ENCODE measurements at places on chromosomes 2 and 18. TPM values are rescaled to one million over a fixed set of nuclear protein-coding genes. Genes with fewer than 3 reads are reported as not detected.

Gene IL36A
- total RNA-seq = not detected

GRCh38 chr2:172100080-172100934 lies 2.4 kb downstream of the DLX2 start:
- no peak for DNase-seq

GRCh38 chr2:200450288-200450687 lies 59.6 kb downstream of the KCTD18 start:
- no peak for DNase-seq

Gene SF3B1
- 252 TPM for total RNA-seq

Gene DYNAP
- total RNA-seq = not detected

DNA sequence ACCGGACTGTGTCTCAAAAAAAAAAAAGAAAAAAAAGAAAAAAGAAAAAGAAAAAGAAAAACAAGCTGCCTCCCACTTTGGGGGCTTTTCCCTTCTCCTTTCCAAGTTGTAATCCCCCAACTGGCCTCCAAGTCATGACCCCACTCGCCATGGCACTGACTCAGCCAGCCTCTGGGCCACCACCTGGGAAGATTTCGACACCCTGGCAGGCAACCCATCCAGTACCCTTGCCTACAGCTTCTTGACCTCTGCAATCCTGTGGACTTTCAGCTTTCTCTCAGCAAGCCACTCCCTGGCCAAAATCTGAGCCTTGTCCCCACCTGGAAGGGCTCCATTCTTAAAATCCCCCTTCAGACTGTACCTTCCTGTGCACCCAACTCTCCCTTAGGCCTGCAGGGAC lies 22.3 kb upstream of the FOSL2 start:
- DNase-seq = no peak

Gene RAX
- not detected for total RNA-seq

DNA sequence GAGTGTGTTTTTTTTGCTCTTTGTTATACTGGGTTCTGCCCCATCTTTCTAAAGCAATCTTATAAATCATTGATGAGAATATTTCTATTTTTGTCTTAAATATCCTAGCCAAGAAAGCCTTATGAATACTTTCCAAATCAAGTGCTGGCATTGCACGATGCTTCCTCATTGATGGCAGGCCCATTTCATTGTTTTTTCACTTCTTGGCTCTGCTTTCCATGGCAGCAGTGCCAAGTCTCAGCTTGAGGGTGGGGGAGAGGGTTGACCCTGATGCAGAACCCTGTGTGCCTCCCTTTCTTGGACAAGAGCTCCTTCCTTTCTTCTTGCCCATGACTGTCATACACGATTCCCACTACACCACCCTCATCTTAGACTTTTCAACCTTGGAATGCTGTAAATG lies 16.7 kb upstream of the CELF4 start:
- no peak for DNase-seq

DNA sequence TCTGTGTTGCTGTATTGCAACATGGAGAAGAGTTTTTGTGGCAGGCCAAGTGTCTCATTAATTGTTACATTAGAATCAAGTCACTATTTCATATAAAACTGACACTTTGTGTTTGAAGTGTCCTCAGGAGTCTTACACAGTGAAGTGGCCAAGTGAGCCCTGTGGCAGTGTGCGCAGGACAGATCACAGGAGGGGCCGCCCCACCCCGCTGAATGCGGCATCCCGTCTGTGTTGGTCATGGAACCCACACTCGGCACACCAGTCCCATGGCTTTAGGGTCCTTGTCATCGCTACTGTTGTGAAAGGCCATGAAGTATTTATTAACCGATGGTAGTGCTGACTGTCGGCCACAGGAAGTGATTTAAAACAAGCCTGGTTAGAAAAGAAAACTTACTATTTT lies 144.7 kb upstream of the NFATC1 start:
- no peak for DNase-seq

Gene GKN1
- total RNA-seq = not detected

Gene DSG4
- not detected for total RNA-seq

GRCh38 chr2:134445116-134445515 lies 191.2 kb downstream of the MGAT5 start:
- DNase-seq = no peak

GRCh38 chr2:233124421-233125080 lies 64.4 kb downstream of the INPP5D start:
- DNase-seq = peak; percentile 64

Gene ALLC
- total RNA-seq = not detected

DNA sequence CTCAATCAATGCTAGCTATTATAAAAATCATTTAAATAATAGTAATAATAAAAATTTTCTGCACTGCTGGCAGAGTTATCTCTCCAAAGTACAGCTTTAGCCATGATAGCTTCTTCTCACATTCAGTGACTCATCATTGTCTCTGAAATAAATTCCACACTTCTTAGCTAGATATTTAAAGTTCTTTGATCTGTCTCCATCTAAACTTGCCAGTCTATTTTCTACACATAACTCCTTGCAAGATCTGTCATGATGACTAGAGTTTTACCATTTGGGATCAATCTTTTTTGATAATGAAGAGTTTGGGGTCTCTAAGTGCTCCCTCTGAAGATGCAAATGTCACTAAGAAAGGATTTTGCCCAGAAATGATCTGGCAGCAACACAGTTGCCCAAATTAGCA lies 155.4 kb upstream of the LHCGR start:
- DNase-seq = no peak

Gene VAMP8
- 235 TPM for total RNA-seq

DNA sequence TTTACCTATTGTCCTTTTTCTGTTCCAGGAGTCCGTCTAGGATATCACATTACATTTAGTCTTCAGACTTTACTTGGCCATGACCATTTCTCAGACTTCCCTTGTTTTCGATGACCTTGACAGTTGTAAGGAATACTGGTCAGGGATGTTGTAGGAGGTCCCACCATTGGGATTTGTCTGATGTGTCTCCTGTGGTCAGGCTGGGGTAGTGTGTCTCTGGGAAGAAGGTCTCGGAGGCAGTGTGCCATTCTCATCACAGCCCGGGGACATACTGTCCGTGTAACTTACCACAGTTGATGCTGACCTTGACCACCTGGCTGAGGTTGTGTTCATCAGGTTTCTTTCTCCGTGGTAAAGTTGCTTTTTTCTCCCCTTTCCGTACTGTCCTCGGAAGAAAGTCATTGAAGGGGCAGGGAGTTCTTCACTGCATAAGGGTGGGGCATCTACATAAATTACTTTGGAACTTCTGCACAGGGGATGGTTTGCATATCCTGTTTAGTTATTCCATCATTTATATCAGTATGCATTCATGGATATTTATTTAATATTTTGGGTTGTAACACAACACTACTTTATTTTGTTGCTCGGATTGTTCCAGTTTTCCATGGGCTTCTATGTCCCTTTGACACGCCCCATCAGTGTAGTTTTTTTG lies 41.2 kb downstream of the ZNF532 start:
- no peak for DNase-seq

DNA sequence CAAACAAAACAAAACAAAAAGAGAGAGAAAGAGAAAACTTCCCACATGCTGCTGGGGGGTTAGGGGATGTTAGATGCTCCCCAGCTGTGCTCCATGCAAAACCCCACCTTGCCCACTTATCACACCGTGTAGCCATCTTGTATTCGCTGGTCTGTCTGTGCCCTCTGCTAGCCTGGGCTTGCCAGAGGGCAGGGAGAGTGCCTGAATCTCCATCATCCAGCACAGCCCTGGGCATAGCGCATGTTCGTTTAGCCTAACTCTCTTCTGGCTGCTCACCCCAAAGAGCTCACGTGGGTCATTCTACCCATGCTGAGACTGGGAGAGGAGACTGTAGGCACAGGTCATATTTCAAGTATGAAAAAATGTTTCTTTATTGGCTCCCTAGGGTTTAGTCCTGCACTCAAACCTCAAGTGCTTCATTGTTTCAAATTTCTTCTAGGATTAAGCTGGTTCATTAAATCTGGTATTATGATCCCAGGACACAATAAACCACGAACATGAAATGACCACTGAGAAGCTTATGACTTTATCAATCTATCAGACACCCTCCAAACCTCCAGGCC lies 100.5 kb downstream of the KCNF1 start:
- no peak for DNase-seq

GRCh38 chr18:49561289-49562193 lies at the start of gene LIPG:
Gene LIPG, plus strand, starts transcription at chr18:49562057. Its CDS starts 252 bp downstream, at chr18:49562309.
- peak; percentile 69 for DNase-seq

Gene RGPD4
- total RNA-seq = 0.23 TPM

- no peak for DNase-seq
Observed at GRCh38 chr2:36360834-36361233, 5.3 kb downstream of the CRIM1 start.

Gene DUSP2
- 4.4 TPM for total RNA-seq

- no peak for DNase-seq
Observed at GRCh38 chr2:26002632-26003310, 20.5 kb upstream of the KIF3C start.

DNA sequence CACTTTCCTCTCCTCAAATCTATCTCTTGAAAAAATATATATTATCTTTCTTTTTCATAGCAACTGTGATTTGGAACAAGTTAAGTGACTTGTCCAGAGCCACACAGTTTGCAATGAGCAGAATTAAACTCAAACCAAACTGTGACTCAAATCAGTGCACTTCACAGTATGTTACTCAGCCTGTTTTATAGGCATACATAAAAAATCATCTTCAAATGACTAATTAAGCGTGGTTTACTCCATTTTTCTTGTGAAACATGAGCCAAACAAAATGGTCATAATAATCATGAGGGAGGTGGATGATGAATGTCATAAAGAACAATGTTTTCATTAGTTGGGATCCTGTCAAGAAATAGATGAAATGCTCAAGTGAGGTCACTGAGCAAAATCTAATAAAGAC lies 6.1 kb upstream of the CCDC178 start:
- no peak for DNase-seq

GRCh38 chr18:7844418-7844817 lies 277.3 kb downstream of the PTPRM start:
- no peak for DNase-seq

DNA sequence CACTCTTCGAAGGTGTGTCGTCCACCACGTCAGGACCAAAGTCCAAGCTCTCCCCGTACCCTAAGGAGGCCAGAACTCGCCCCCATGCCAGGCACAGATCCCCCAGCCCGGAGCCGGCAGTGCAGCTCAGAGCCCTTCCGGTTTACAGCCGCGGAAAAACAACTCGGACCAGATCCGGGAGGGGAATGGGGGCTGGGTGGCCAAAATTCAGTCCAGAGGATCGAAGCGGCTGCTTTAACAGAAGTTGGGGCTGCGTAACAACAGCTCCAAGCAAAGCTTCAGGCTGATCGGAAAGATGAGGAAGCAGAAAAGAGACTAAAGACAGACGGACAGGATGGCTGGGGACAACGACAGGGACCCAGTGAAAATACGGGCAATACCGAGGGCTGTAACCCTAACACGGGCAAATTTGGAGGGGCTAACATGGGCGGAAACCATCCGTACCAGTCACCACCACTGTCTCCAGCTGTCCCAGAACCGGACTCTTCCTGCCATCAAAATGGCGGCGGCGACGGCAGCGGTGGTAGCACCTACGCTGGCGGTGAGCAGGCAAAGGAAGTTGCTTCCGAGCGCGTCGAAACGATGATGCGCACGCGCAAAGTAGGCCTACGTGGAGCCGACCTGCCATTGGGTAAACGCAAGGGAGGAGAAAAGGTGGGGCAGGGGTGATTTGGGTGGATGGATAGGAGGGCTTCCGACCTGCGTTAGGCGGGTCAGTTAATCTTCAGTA lies at the start of gene MMADHC:
TSS of gene MMADHC (minus strand) at position 556 of the 730 bp plus-strand sequence. CDS start 678 bp downstream, outside the sequence.
- peak; percentile 97 for DNase-seq

Gene EPHA4
- 31.9 TPM for total RNA-seq

Gene TMEM247
- not detected for total RNA-seq

- no peak for DNase-seq
Observed at GRCh38 chr18:62850619-62851306, 135.4 kb downstream of the PHLPP1 start.

DNA sequence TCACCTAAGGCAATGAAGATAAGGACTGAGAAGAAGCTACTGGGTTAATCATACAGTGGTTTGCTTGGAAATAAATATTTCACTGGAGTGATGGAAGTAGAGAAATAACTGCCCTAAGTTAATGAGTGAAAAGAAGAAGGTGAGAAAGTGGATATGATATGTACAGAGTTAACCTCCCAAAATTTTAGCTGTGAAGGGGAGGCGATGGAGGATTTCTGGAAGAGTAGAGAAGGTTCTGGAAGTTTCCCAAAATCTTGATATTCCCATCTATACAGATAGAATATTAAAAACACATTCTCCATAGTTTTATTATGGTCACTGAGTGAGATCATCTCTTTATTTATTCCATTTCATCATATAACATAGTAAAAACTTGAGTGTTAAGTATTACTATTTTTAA lies 296.6 kb upstream of the RGPD4 start:
- DNase-seq = no peak

Gene COLEC12
- total RNA-seq = 55.2 TPM

DNA sequence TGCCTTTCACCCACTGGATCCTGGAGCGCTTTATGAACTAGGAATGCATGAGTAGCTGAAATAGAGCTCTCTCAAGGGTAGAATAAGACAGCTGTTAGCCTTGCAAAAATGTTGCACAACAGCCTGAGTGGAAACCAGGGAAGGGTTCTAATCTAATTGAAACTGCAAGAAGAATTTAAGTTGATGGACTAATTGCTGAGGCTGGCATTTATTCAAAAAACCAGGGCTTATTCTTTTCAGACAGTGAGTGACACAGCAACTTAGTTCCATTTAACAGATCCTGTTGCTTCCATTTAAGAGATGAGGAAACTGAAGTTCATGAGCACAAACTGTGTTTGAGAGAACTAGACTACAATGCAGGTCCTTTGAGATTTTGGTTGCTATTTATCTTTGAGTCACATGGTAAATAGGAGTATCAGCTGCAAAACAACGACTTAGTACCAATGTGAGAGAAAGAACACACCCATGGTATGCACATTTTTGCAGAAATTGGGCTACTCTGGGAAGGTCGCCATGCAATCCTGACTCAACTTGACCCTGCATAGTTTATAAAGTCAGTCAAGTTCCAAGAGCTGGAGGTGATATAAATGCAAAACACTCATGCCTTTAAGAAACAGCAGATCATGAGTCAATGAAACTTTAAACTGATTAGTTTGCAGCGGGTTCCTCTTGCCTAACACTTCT lies 76.4 kb upstream of the PARD3B start:
- DNase-seq = no peak

Measured in upper lobe of right lung (tissue), 1 donor.